DND-41 (cell line): ENCODE measurements at places on chromosomes 2 and 18.

GRCh38 chr18:58251416-58251815 lies 207.4 kb downstream of the NEDD4L start:
- DNase-seq, result no peak

GRCh38 chr2:196551014-196551413 lies 88.5 kb upstream of the CCDC150 start:
- DNase-seq, result no peak

GRCh38 chr2:42353792-42354429 lies 7.1 kb downstream of the COX7A2L start:
- no peak for DNase-seq

GRCh38 chr18:31619291-31619690 lies 27.6 kb downstream of the TTR start:
- no peak for DNase-seq

GRCh38 chr2:37570773-37571586 lies 100.5 kb downstream of the CDC42EP3 start:
- DNase-seq, result no peak
